Activated T-helper 1 cell treated with Interleukin-2 at 50 U/mL for 16 hours (primary cell): ENCODE measurements at places on chromosomes 5 and 9.

DNA sequence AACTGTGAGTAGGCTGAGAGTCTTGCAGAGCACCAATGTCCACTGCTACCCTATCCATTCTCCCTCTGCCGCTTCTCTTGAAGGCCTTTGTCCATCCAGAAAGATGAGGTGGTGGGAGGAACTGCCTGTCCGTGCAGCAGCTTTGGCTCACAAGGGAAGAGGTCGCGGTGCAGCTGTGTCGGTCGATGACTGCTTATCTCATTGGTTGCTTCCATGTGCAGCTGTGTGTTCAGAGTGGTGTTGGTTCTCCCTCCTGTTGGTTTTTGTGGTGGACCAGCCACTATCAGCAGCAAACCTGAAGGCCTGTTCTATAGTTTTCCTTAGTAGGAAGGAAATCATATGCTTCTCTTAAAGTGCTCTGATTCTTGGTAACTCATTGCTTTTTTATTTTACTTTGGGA is 40.7 kb downstream of the SPTAN1 start:
- DNase-seq: no peak

DNA sequence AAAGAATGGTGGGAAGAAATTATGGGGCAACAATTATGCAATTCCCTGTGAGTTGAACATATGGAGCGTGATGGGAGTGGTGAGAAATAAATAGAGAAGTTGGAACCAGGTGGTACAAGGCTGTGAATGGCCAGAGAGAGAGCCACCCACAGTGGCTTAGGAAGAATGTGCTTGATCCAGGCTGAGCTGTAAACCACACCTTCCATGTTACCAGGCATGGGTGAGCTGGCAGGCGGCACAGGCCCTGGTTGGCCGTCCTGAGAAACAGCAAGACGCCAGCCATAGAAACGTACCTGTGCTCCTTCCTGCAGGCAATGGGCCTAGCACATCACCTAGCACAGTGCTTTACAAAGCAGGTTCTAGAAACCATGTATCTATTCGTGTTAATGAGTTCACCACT is 74.3 kb downstream of the EPB41L4B start:
- DNase-seq: no peak

- no peak for DNase-seq
Observed at GRCh38 chr5:9932770-9933169, 302.6 kb upstream of the TAS2R1 start.

DNA sequence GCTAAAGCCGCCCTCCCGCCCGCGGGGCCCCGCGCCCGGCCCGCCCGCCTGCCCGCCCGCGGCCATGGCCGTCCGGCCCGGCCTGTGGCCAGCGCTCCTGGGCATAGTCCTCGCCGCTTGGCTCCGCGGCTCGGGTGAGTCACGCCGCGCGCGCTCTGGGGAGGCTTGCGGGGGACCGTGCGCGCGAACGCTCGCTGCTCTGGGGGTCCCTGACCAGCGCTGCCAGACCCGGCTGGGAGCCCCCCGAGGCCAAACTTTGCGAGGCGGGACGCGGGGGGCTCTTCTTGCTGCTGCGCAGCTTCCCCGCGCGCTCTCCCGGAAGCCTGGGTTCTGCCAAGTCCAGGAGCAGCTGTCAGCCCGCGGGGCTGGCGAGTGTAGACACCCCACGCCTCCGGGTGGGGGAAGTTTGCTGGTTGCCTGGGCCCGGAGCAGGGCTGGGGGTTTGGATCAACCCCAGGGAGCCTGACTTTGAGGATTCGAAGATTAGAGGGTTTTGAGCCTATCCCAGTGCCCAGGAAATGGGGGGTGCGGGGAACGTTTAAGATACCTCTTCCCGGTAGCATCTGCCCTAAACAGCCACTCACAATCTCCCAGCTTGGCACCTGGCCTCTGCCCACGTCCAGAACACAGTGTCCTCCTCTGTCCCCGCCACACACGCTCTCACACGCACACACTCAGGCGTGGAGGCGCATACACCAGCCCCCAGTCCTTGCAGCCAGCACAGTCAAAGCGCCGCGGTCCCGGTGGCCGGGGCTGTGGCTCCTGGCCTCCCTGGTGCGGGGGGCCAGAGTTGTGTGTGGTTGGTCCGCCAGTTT is 535 bp downstream of the UNC5A start:
- DNase-seq: no peak

DNA sequence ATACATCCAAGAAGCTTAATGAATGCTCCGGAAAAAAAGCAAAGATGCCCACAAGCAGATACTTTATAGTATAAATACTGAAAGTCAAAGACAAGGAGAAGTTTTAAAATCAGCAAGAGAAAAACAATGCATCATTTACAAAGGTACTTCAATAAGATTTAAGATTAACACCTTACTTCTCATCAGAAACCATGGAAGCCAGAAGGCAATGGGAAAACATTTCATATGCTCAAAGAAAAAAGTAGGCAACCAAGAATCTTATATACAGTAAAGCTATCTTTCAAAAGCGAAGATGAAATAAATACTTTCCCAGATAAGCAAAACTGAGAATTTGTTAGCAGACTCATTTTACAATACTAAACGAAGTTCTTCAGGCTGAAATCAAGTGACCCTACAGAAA is 51.1 kb downstream of the ABHD17B start:
- no peak for DNase-seq

- no peak for DNase-seq
Observed at GRCh38 chr5:136058972-136059354, 30.2 kb downstream of the TGFBI start.

DNA sequence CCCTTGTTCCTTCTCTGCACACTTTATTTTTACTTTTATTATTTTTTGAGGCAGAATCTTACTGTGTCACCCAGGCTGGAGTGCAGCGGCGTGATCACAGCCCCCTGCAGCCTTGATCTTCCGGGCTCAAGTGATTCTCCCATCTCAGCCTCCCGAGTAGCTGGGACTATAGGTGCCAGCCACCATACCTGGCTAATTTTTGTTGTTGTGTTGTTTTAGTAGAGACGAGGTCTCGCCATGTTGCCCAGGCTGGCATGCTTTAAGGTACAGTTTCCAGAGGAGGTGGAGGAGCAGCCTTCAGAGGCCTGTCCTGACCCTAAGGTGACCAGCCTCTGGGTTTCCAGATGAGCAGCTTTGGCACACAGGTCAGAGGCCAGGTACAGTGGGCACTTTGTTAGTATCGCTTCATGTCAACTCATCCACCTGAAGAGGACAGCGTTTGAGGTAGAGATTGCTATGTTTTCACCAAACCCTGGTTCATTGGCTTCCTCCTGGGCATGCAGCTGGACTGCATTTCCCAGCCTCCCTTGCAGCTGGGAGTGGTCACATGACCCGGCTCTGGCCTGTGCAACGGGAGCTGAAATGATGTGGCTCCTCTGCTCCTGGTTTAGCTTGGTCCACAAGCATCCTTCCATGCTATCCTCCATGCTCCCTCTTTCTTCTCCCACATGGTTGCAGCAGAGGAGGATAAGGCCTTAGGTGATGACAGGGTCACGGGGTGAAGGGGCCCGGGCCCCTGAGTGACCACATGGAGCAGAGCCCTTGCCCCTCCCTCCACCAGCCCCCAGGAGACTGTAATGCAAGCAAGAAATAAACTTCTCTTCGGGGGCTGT is 139.3 kb upstream of the IER5L start:
- no peak for DNase-seq

- DNase-seq: no peak
Observed at GRCh38 chr5:124410539-124411488, 335.6 kb downstream of the ZNF608 start.
